Body of pancreas (tissue), 4 donors: ENCODE measurements at places on chromosomes 2 and 18.

DNA sequence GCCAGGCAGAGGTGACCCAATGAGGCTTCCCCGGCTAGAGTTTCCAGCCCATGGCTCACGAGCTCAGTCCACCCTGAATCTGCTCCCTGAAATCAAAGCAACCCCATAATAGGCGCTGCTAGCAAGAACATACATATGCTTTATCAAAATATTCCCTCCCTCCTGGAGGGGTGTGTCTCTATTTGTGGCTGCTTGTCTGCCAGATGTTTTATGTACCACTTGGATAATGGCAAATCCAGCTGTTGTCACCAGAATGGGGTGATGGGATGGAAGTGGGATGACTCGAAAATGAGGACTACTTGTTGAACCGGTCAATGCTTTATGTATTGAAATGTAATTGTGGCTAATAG is 152.0 kb downstream of the GALNT14 start:
- DNase-seq: no peak

DNA sequence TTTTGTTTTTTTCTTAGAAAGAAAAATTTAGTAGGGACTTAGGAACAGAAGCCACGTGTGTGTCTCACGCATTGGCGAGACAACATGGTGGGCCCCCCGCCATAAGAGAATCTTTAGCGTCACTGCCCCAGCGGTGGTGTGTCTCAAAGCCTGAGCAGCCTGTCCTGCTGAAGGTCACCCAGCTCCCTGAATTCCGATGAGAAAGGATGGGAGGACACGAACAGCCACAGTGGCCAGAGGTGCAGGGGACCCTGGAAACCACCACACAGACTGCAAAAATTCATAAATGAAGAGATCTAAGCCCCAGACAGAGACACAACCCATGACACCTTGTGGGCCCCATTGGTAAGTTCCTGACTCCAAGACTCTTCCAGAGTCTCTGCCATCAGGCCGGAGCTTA is 266.1 kb upstream of the RAB6C start:
- no peak for DNase-seq

- DNase-seq: peak; percentile 25
Measured at GRCh38 chr18:13382366-13382953, 163.9 kb downstream of the LDLRAD4 start.

DNA sequence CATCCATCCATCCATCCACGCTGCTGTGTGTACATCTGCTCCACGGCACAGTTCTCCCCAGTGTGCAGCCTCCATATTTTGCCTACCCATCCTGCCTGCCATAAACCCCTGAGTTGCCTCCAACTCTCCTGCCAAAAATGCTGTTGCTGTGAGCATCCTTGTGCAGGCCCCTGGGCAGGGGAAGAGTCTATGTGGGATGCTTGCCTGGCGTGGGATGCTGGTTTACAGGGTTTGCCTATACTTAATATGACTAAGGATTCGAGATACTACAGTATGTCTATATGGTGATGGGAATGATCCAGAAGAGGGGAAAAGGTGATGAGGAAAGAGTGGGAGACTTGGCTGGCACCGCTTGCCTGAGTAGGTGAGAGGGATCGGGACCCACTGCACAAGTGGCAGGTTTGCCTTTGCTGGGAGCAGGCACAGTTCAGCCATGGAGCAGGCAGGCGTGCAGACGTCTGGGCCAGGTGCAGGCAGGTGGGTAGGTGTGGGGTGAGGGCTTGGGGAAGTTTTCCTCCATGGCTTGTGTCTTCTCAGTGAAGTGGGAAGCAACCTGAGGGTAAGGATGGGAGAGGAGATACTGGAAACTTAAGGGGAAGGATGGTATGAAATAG is 30.2 kb upstream of the FAHD2A start:
- no peak for DNase-seq

DNA sequence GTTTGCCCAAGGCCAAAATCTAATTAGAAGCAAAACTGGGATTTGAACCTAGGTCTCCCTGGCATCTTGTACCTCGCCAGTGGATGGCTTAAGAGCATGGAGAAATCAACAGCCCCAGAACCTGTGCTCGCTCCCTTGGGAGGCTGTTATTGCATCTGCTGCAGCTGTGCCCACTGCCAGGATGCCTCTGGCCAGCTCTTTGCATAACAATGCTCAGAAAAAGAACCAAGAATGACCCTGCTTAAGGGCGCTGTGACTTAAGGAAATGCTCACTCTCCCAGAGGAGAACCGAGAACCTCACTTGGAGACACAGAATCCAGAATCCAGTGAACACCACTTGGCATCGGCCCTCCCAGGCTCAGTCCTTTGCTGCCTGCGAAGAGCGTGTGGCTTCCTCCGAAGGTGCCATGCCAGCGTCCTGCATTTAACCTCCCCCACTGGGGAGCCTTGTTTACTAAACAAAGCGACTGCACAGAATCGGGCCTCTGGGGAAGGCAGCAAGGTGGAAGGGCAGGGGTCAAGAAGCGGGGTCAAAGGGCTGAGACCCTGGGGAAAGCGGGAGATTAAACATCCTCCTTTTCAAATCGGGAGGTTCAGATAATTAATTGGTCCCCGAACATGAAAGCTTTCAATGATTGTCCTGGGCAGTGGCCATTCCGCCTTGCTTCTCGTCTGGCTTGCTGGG is 71.0 kb upstream of the BOD1L2 start:
- no peak for DNase-seq

DNA sequence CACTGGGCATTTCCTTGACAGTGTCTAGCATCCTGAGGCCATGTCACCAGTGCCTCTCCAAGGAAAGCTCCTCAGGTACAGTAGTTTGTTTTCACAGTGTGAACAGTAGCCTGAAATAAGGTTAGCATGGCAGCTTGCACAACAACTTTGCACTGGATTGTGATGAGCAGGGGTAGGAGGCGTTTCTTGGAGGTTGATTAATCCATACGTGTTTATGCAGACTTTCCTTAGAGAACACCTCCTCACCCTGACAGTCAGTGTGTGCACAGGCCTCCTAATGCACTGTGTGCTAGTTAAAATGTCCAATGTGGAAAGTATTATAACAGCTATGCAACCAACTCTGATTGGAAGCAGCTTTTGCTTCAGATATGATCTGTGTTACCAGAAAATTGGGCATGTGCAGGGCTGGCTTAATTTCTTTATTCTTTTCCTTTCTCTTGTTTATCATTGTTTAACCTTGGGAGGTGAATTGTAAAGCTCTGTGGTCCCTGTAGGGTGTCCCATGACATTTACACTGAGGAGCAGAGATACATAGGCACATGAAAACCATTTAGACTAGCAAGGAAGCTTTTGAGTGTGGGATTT is 77.2 kb upstream of the LDAH start:
- no peak for DNase-seq

GRCh38 chr2:39948016-39948719 is 169.1 kb upstream of the THUMPD2 start:
- no peak for DNase-seq

DNA sequence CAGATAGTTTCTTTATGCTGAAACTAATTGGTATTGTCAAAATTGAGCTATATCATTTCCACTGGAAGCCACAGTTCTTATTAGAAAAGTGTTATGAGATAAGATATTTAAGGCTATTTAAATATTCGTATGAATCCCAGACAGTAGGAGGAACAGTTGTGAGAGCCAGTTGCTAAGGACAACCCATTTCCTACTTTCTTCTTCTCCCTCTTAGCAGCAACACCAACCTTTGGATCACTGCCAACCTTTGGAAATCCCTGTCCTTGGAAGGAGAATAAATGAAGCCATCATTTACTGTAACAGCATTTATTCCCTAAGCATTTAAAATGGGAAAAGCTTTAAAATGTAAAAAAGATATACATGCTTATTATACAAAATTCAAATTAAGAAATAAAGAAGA is 85.8 kb downstream of the PLCL1 start:
- DNase-seq: no peak

DNA sequence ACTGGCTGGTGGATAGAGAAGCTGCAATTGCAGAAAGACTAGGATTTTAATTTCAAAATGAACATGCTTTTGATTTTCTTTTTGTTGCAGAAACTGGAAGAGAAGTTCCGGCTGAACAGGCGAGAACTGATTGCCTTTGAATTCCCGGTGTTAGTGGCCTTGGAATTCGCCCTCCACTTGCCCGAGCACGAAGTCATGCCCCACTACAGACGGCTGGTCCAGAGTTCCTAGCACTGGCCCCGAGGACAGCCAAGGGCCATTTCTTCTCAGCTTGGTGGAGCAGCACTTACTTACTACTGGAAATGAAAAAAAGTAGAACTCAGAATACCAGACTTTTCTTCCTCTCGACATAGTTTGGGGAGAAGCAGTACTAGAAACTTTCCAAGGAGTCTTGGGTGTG is 121.9 kb downstream of the CABLES1 start:
- DNase-seq: no peak
